CD8-positive, alpha-beta memory T cell (primary cell): ENCODE measurements at places on chromosomes 7 and 10.

- no peak for DNase-seq
Measured at GRCh38 chr10:15879663-15880062, 19.4 kb upstream of the MINDY3 start.

GRCh38 chr10:12587451-12587888 is 238.1 kb downstream of the CAMK1D start:
- no peak for DNase-seq

GRCh38 chr7:70354409-70355169 is 756.3 kb downstream of the AUTS2 start:
- DNase-seq: no peak

DNA sequence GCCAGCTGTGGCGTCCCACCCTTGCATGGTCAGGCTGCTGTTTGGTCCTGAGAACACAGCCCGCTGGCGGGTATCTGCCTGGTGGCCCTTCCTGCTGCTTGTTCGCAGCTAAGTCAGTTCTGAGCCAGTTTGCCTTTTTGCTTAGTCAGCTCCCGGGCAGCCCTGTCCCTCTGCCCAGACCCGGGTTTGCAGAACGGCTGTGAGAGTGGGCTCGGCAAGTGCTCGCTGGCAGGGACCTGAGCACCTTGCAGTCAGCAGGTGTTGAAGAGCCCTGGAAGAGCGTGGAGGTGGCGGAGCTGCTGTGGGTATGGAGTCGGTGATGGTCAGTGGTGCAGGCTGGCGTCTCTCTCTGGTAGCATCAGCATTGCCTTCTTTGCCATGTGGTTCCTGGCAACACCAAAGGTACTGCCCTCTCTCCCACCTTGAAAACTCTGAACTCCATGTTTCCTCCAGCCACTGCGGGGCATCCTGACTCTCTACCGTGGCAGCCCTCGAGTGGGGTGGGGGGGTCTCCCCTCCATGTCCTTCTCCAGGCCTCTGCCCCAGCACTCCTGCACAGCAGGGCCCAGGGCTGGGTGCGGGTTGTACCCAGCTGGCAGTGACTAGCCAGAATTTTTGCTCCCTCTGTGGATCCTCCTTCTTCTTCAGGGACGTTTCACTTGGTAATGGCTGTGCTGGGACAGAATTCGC is 4.6 kb downstream of the INPP5A start:
- no peak for DNase-seq

DNA sequence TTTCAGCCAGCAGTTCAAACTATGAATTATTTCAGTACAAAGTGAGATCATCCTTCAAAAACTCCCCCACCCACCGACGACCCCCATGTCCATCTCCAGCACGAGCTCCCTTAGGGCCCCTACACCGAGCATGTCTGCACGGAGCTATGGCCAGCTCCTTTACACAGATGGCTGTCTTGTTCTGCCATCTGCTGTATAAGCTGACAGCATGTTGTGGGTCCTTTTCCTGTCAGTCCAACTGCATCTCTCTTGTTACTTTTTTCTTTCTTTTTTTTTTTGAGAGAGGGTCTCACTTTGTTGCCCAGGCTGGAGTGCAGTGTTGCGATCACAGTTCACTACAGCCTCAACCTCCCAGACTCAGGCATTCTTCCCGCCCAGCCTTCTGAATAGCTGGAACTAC is 21.6 kb downstream of the NPC1L1 start:
- DNase-seq: no peak

GRCh38 chr7:156543699-156544598 is 96.6 kb upstream of the RNF32 start:
- DNase-seq: no peak

- no peak for DNase-seq
Measured at GRCh38 chr10:34384372-34384771, 430.7 kb downstream of the PARD3 start.

- DNase-seq: no peak
Measured at GRCh38 chr10:69748621-69749020, 53.1 kb upstream of the COL13A1 start.

- DNase-seq: no peak
Measured at GRCh38 chr7:12244129-12244528, 33.0 kb downstream of the TMEM106B start.

DNA sequence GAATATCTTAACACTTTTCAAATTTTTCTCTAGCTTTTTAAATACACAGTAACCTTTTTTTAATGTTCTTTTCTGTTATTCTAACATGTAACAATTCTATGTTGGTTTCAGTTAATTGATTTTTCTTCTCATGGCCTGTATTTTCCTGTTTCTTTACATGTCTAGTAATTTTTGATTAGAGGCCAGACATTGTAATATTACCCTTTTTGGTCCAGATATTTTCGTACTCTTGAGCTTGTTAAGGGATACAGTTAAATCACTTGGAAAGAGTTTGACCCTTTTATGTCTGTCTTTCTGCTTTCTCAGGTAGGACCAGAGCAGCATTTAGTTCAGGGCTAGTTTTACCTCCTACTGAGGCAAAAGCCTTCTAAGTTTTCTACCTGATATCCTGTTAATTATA is 45.0 kb downstream of the BICC1 start:
- DNase-seq: no peak

GRCh38 chr7:12373580-12374263 is 29.9 kb downstream of the VWDE start:
- no peak for DNase-seq

DNA sequence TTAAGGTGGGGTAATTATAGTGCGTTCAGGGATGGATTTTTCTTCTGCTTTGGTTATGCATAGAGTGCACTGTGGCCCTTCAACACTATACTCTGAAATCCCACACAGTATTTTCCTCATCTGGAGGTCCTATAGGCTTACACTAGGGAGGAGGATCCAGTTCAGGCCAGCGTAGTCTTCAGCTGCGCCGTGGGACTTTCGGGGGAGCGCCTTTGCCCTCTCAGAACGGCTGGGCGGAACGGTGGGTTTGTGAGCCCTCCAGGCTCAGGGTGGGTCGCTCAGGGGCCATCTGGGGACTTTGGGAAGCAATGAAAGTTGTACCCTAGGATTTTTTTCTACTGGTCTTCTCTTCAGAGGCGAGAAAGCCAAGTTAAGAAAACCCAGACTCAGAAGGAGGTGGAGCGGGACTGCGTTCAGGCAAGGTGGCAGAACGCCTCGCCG is 652 bp upstream of the VPS26A start:
- no peak for DNase-seq

GRCh38 chr10:78351283-78351682 is 317.6 kb downstream of the RPS24 start:
- DNase-seq: no peak

DNA sequence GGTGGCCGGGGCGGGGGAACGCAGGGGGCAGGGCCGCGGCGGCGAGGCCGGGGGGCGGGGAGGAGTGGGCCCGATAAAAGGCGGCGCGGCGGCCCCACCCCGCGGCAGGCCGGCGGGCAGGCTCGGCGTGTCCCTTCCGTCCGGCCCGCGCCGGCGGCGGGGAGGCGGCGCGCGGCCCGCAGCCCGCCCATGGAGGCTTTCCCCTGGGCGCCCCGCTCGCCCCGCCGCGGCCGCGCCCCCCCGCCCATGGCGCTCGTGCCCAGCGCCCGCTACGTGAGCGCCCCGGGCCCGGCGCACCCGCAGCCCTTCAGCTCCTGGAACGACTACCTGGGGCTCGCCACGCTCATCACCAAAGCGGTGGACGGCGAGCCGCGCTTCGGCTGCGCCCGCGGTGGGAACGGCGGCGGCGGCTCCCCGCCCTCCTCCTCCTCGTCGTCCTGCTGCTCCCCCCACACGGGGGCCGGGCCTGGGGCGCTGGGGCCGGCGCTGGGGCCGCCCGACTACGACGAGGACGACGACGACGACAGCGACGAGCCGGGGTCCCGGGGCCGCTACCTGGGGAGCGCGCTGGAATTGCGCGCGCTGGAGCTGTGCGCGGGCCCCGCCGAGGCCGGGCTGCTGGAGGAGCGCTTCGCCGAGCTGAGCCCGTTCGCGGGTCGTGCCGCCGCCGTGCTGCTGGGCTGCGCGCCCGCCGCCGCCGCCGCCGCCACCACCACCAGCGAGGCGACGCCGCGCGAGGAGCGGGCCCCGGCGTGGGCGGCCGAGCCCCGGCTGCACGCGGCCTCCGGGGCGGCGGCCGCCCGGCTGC is at the start of gene NANOS1:
TSS of gene NANOS1 (plus strand) at position 102 of the 808 bp plus-strand sequence. CDS start at position 190, 88 bp downstream.
- DNase-seq: peak; percentile 30

- no peak for DNase-seq
Measured at GRCh38 chr10:95435548-95436279, 125.5 kb downstream of the SORBS1 start.

GRCh38 chr10:99913831-99914235 is 95.9 kb downstream of the DNMBP start:
- no peak for DNase-seq

DNA sequence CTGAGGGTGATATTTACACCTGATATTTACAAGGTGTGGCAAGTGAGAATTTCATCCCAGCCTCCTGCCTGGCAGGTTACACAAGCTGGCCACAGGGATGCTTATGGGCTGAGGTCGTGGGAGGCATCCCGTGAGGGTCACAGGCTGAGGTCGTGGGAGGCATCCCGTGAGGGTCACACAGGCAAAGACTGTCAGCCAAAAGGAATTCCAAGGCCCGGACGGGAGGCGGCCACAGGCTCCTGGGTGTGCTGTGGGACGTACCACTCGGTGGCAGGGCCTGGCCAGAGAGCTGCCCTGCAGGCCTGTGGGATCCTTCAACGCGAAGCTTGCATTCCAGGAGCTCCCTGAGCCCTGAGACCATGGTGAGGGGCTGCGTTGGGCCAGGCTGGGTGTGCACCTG is 460.6 kb downstream of the DNAJB6 start:
- DNase-seq: no peak

- DNase-seq: peak; percentile 73
Measured at GRCh38 chr10:103416436-103417147, 20.2 kb downstream of the PDCD11 start.

DNA sequence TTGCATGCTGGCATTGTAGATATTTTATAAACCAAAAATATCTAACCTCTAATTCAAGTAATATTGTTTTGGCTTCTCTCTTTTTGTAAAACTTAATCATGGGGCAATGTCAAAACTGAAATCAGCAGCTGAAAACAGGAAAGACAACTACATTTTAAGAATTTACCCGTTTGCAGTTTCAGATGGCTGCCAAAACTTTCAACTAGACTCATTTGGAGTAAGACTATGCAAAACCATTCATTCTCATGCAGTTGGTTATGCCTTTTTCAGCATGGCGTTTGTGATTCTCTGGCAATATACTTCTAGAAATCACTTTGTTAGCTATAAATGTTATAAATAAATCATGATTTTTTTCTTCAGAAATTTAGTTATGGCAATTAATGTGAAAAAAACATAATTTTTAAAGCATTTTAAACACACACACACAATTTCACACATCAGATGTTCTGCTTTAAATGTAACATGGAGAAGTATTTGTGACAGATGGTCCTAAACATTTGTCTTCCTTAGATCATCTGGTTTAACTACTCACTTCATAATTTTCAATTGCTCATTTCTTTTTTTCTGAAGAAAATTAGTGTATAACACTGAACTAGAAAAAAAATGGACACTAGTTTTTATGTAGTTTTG is 116.4 kb downstream of the ITGB8 start:
- DNase-seq: no peak

GRCh38 chr7:79401254-79401653 is 52.2 kb downstream of the MAGI2 start:
- DNase-seq: no peak

GRCh38 chr10:24669285-24669852 is 54.3 kb downstream of the ARHGAP21 start:
- no peak for DNase-seq

GRCh38 chr7:158976468-158976848 is 120.1 kb downstream of the DYNC2I1 start:
- no peak for DNase-seq

DNA sequence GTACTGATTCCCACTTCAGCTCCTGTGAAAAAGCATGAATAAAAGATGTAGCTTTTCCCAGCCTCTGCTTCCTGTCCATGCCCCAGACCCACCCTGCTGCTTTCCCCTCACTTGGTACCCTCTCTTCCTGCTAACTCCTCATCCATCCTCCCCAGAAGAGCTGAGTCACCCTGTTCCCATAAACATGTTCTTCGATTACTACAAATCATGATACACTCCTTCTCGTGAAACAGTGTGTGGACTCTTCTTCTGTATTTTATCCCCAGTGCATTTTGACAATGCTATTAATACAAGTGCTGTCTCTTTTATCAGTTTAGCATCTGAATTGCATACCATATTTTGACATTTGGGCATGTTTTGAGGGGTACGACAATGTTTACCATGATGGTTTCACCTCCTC is 45.8 kb upstream of the SORBS1 start:
- no peak for DNase-seq

DNA sequence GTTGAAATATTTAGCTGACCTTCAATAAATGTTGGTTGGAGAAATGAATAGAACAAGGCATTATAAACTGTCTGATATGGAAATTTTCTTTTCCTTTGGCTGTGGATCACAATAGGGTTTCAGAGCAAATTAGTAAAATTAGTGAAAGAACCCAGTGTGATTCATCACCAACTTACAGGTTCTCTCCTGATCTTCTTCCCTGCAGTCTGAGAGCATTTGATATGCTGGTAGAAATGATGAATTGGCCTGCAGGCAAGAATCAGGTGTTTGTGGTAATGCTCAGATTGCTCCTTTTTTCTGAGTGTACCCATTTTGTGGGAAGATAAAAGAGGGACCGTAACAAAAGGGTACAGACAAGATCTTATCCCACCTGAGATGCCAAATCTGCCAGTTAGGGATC is 51.9 kb downstream of the BTAF1 start:
- DNase-seq: no peak

- no peak for DNase-seq
Measured at GRCh38 chr10:101655570-101655969, 39.4 kb downstream of the FBXW4 start.

GRCh38 chr10:43197834-43198681 is 59.8 kb downstream of the CSGALNACT2 start:
- DNase-seq: no peak

DNA sequence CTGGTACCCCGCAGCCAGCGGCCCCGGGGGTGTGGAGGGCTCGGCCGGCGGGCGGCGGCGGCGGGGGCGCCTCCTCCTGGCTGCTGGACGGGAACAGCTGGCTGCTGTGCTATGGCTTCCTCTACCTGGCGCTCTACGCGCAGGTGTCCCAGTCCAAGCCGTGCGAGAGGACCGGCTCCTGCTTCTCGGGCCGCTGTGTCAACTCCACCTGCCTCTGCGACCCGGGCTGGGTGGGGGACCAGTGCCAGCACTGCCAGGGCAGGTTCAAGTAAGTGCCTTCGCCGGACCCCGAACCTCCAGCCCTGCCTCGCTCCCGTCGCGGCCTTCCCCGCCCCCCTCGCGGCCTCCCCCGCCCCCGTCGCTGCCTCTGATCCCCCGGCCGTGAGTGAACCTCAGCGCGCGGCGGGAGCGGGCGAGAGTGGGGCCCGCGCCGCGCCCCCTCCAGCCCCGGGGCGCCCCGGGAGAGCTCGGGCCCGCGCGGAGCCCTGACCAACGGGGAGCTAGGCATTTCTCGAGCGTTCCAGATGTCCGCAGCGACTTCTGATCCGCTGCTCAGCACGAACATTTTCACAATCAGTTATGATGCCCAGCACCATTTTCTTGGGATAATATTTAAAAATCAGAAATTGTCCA is 727 bp downstream of the ATRNL1 start:
- no peak for DNase-seq

DNA sequence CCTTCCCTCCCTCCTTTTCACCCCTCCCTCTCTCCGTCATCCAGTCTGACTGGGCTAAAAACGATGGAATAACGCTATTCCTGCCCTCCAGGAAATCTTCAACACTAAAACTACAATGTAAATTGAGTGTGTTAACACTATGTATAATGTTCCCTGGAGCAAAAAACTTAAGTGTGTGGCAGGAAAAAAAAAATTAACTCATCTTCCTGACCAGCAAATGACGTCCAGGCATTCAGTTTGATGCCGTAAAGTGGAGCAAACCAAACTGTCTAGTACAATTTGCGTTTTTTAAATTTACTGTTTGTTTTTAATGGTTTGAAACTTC is 545 bp upstream of the MTPN start:
- no peak for DNase-seq

GRCh38 chr7:130901209-130901783 is 167.3 kb upstream of the KLF14 start:
- DNase-seq: no peak
